ENCODE measurements at places on chromosomes 12 and 14.

DNA sequence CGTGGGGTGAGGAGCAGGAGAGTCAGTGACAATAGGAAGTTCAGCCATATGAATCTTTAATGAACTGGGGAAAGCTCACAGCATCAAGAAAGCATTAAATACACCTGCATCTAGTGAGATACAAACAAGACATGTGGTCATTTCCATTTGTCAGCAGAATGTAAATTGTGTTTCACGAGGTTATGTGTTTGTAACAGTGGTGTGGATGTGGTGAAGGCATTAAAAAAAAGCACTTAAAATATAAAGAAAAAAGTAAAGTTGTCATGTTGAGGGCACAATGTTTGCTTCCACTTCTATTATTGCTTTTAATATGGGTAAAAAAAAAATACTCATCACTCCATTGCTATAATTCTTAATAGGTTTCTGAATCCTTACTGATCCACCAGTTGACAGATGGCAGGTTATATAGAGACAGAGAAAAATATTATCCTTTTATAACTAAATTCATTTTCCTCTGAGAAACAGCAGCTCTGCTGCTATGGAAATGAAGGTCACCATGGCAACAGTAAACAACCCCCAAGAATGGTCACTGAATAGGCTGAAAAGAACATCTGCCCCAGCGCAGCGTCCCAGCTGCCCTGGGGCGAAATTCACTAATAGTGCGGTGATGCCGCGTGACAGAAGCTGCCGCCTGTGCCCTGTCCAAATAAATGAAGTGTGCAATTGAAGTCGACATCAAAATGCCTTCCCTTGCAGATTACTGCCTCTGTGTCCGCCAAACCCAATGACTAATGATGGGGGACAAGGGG lies 226.1 kb downstream of the FOXN3 start:
- peak; percentile 77 for DNase-seq

- no peak for DNase-seq
These were observed 9.5 kb upstream of the KRT7 start for GRCh38 chr12:52223406-52224039.

- DNase-seq = no peak
These were observed 157.3 kb upstream of the DDHD1 start for GRCh38 chr14:53310412-53310811.

- DNase-seq = no peak
These were observed 70.4 kb downstream of the CMAS start for GRCh38 chr12:22116376-22116775.

DNA sequence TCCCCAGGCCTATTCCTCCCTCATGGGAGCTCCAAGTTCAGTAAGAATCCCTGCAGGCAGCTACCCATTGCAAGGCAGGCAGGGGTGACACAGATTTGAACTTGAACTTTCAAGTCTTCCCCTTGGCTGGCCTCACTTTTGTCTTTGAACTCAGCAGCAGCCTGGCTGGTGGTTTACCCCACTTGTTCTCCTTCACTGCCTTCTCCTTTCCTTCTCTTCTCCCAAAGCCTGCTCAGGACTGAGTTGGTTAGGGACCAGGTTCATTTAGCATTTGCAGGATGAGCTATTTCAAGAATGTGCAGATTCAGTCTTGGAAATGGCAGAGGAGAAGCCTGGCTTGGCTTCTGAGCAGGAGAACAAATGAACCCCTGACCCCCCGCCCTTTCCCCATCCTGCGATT lies 67.7 kb upstream of the TBX3 start:
- DNase-seq = no peak

GRCh38 chr12:53006810-53007309 lies 604 bp downstream of the EIF4B start:
- DNase-seq = no peak

DNA sequence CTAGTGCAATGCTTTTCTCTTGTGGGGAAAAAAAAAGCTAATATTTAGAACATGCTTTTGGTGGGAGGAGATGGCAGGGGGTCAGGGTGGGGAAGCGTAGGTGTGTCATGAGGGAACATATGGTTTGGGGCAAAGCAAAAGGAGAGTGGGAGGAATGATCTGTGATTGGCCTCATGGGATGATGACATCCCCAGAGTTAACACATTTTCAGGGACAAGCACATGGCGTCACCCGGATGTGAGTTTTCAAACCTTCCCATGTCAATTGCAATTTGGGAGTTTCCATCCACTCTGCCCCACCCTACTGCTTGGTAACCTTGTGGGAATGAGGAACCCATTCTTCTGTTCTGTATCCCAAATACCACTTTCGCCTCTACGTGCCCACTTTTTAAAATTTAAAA lies 164.2 kb downstream of the SSPN start:
- DNase-seq = no peak

DNA sequence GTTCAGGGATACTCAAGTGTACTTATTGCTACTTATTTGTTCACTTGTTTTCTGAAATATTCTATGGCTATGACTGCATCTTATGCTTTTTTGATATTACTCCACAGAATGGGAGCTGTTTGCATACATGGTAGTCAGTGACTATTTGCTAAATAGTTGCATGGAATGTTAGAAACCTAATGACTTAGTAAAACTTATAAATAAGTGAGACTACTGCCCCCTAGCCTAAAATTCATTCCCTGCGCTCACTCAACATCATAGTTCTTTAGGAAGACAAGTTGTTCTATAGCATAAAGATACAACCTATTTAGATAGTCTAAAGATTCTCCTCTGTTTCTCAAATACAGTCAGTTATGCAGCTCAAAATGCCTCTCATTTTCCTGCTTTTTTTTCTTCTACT lies 305.5 kb downstream of the CEP128 start:
- DNase-seq = no peak

DNA sequence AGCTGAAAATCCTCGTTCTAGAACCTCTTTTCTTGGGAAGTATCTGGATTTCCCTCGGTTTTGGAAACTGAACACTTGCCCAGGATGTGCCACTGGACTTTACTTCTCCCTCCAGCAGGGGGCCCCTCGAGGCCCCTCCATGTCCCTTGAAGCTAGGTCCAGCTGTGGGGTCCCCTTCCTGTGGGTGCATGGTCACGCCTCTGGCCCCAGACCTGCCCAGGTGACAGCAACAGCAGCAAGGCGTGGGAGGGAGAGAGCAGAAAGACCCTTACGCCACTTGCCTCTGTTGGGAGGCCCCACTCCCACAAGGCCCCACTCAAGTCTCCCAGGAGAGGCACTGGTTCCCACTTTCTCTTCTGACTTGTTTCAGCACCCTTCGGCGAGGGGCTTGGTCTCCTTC lies 3.1 kb downstream of the SLC25A29 start:
- DNase-seq = no peak

- no peak for DNase-seq
These were observed 263.3 kb downstream of the SLC16A7 start for GRCh38 chr12:59859171-59859510.

- DNase-seq = no peak
These were observed 390.1 kb downstream of the DPF3 start for GRCh38 chr14:72503696-72504368.

Data from NCI-H1417 treated with DMSO at 0.1 percent for 48 hours (cell line).